SK-N-MC (cell line): ENCODE measurements at places on chromosomes 7 and 10.

GRCh38 chr10:78533776-78534175 is 500.1 kb downstream of the RPS24 start:
- DNase-seq = no peak

DNA sequence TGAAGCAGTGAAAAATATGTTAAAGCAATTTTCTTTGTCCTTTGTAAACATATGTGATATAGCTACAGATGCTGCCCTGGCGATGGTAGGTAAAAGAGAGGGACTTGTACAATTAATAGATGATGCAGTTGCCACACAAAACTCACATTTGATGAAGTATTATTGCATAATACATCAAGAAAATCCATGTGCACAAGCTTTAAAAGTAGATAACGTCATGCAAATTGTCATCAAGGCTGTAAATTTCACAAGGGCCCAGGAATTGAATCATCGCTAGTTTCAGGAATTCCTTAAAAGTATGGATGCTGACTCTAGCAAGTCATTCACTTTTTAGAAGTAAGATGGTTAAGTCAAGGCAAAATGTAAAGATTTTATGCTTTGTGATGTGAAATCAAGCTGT is 10.0 kb downstream of the CYP3A5 start:
- DNase-seq = no peak

- DNase-seq = no peak
These were observed 4.4 kb upstream of the EN2 start for GRCh38 chr7:155453296-155454182.

- DNase-seq = no peak
These were observed 46.0 kb upstream of the OPTN start for GRCh38 chr10:13053794-13054462.

DNA sequence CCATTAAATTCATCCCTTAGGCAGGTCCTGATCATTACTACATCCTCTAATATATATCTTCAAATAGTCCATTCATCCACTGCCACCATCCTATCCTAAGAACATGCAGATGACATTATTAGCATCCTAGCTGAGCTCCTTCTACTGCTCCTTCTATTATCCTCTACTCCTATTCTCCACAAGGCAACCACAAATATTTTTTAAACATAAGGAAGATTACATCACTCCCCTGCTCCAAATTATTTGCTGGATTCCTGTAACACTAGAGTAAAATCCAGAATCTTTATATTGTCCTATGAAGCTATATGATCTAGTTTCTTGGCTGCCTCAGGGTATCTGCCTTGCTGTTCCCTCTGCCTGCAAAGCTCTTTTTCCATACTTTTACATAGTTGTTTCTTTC is 176.3 kb upstream of the SLC26A5 start:
- no peak for DNase-seq

DNA sequence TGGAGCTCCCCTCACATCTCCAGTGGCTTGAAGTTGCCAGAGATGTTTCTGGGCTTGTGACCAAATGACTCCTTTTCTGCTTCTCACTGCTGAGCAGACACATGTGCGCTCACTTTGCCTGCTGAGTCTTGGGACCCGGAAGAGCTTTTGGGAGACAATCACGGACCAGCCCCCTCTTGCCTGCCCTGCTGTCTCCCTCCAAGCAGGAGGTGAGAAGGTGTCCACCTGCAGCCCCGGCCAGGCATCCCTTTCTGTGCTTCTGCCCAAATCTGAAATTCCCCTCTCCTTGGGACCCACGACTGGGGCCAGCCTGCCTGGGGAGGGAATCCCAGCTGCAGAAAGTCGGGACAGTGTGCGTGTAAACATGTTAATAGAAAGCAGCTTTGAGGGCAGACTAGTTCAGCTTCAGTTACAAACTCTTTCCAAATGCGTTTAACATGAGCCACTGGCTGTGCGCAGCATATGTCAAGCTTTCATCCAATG is 31.7 kb downstream of the HTRA1 start:
- no peak for DNase-seq

GRCh38 chr7:49523870-49524269 is 249.6 kb upstream of the VWC2 start:
- no peak for DNase-seq

GRCh38 chr10:71494476-71494875 is 97.8 kb downstream of the CDH23 start:
- DNase-seq = no peak

GRCh38 chr10:3217301-3217700 is 44.7 kb upstream of the PITRM1 start:
- DNase-seq = no peak

DNA sequence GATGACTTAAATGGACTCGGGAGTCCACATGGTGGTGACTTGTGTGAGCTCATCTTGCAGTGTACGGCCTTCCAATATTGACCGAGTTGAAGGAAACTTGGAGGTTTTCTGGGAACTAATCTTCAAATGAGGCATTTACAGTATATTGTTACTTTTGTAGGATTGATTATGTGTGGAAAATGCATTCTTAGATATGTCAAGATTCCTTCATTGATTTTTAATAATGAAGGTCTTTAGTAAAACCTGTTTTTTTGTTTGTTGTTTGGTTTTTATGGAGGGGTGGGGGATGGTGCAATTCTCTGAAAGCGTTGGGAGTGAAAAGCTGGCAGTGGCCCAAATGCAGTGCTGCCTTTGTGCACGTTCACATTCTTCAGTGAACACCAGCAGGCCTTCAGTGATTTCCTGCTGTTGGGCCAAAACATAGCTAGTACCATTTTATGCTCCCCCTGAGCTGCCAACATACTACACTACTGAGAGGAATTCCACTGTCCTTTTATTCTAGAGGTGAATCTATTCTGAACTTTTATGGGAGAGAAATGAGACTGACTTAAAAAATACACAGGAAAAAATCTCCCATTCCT is 50.4 kb downstream of the CCNY start:
- DNase-seq = no peak

DNA sequence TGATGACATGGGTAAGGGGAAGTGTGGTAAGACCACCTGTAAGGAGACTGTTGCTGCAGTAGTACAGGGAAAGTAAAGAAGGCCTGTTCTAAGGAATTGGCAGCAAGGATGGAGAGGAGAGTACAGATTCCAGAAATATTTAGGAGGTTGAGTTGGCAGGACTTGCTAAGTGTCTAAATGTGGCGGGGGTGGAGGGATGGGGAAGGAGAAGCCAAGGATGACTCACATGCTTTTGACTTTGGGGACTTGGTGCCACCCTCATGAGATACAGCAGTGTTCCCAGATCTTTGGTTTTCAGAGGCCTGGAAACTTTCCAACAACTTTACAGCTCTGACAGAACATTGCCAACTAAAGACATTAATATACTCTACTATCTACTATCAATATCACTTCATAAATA is 45.4 kb downstream of the CDK6 start:
- DNase-seq = no peak

DNA sequence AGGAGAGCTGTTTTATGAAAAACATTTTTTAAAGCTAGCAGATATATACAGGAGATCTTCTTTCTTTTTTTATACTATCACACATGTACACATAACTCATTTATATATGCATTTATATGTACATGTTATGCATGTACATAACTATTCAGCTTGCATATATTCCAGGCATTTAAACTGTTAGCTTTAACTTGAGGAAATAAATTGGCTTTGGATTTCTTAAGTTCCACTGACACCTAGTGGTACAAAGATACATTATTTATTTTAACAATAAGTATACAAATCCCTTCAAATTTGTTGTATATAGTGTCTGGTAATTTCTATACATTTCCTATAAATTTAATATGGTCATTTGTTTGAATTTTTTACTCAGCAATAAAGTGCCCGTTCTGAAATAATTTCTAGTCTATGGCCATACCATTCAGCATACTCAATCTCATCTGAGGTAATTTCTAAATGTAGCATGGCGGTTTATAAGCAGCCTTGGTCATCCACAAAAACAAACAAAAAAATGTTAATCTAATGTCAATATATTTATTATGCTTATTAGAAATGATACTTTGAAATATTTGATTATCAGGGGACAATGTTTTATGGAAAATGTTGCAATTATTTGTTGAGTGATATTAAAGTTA is 11.6 kb downstream of the ZDHHC6 start:
- DNase-seq = no peak

GRCh38 chr7:132436121-132436520 is 140.1 kb downstream of the PLXNA4 start:
- no peak for DNase-seq

DNA sequence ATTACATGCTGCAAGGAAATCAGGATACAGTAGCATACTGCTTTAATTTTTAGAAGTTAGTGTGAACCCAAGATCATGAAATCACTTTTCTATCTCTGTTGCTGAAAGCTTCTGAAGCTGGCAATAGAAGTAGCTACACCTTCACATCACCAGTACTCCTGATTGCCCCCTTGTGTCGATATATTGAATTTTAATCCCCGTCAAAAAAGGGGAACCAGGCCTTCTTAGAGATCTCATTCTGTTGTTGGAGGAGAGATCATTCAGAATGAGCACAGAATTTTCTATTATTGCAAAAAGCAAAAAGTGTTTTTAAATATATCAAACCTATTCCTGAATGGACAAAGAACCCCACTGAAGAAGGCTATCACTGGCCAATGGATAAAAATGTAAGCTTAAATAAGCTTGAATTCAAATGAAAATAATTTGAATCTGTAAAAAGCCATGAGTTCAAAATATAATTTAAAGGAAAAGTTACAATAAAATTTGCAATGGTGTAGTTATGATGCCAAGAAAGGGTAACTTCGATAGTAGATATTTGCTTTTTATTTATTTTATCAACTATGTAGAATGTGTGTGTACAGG is 39.7 kb upstream of the TEX47 start:
- no peak for DNase-seq

- no peak for DNase-seq
These were observed 25.8 kb upstream of the PIP4K2A start for GRCh38 chr10:22740180-22740579.

DNA sequence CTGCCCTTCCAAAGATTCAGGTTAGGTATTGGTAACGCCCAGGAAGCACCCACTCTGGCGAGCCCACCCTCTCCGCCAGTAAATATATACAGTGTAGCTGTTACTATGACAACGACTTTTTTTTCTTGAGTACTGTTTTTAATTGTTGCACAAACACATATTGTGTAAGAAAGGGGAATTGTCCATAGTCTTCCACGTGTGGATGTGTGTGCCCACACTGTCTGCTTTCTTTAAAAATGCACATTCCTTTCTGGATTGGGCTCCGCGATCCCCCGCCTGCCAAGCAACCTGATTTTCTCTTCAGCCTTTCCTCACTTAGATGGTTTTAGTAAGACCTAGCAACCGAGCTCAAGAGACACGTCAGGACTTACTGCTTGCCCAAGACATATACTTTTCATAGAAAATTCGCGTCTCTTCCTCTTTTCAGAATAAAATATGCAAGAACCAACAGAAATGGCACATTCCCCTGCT is 247.8 kb downstream of the EBF3 start:
- no peak for DNase-seq

DNA sequence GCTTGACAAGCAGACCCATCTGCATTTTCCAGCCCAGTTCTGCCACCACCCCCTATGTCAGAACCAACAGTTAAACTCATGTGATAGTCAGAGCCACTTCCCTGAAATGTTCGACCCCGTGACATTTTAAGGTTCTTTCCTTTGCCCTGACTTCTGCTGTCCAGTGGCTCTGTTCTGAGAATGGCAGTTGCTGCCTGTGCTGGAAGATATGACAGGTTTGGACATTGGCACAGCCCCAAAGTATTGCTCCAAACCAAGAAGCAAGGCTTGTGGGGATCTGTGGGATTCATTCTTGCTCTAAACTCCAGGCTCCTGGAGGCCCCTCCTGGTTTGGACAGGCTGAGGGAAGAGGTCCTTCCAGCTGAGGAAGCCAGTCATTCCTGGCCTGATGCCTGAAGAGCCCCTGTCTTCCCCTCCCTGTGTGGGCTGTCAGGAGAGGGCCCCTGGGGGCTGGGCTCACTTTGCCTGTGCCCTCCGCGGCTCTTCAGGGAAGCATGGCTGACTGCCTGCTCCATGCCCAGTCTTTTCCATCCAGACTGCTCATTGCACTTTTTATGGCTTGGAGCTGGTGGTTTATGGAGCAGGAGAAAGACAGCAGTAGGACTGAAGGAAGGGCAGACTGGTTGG is 138.0 kb downstream of the CDH23 start:
- no peak for DNase-seq

DNA sequence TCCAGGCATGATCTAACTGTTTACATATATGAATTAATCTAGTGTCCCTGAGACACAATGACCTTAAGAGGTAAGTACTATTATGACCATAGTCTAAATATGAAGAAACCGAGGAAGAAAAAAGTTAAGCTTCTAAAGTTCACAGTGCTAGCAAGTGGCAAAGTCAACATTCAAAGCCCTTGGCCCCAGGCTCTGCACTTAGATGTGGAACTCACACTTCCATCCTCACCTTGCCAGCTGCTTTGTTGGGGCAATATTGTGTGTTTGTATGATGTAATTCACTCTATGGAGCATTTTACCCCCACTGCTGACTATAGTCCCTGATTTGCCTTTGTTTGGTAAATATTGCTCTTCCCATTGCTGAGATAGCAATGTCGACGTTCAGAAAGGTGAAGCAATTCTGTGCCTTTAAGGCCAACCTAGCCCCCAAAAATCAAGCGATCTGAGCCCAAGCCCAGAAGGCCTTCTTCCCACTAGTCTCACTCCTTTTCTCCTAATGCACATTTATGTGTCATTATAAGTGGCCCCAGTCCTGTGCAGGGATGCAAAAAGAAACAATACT is 487.6 kb upstream of the ZMIZ1 start:
- DNase-seq = no peak

GRCh38 chr7:142338633-142339501 is 81.0 kb upstream of the PRSS58 start:
- peak; percentile 12 for DNase-seq

- no peak for DNase-seq
These were observed 1.6 kb upstream of the CDK13 start for GRCh38 chr7:39948375-39948955.

DNA sequence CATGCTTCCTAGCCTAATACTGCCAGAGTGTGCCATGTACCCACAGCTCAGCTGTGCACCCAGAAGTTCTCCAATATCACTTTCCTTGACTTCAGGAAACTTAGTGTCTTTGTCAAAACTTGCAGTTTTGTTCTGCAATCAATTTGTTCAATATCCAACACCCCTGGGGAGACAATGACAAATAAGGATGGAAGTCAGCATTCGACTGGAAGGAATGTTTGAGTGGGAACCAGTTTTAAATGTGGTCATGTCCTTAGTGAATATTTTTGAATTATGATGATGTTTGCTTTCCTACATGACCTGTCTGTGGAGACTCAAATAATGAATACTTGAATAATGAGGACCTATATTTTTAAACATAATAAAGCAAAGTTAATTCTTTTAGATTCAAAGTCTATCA is 112.0 kb downstream of the ANK3 start:
- no peak for DNase-seq

DNA sequence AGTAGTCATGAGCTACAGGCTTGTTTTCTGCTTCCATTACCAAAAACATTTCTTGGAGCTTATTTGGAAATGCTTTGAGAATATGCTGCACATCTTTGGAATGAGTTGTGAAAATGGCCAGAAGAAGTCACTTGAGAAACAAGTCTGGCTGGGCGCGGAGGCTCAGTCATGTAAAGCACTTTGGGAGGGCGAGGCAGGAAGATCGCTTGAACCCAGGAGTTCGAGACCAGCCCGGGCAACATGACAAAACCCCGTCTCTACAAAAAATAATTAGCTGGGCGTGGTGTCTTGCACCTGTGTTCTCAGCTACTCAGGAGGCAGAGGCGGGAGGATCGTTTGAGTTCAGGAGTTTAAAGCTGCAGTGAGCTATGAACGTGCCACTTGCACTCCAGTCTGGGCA is 882 bp upstream of the CHCHD1 start:
- no peak for DNase-seq
